ENCODE measurements at places on chromosomes 2 and 18.

- no peaks in the 10 kb centered on the region for H3K36me3 ChIP-seq
- no peak overlapping the region for H3K4me3 ChIP-seq
- no peak for DNase-seq
- H3K4me1 ChIP-seq, result peaks cover 10% of the 10 kb centered on the region
These were observed 7.6 kb downstream of the PIGN start for GRCh38 chr18:62179213-62179612.

DNA sequence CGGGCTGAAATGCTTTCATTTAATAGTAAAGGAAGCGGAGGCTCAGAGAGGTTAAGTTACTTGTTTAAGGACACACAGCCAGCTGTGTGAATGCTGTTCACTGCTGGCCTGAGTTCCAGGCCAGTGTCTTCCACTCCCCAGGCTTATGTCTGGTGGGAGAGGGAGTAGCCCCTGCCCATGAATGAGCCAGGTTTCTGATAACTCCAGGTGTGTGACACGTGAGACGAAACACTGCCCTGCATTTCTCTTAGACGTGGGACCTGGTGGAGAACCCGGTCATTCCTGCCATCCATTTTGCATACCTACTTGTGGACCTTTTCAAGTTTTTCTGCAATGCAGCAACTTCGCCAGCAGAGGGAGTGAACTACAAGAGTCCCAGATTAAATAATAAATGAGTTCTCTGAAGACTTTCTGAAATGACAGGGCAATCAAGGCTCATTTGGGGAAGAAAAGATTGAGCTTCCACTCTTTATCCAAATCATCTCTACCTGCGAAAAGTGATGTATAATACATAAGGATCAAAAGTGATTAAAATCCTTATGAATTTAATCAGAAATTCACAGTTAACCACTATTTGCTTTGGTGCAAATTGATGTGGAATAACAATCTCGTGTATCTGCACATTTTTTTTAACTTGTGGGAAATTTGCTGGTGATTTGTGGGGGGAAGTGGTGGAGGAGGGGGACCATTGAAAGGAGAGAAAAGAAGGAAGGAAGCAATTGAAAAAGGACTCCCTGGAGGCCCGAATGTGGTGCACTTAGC lies 79.4 kb upstream of the ASB18 start:
- H3K4me1 ChIP-seq, result no peaks in the 10 kb centered on the region
- H3K27ac ChIP-seq, result no peak overlapping the region
- H3K4me3 ChIP-seq, result no peak overlapping the region
- no peaks in the 10 kb centered on the region for H3K36me3 ChIP-seq
- no peak for DNase-seq
- peaks cover 6% of the 10 kb centered on the region for H3K27me3 ChIP-seq

DNA sequence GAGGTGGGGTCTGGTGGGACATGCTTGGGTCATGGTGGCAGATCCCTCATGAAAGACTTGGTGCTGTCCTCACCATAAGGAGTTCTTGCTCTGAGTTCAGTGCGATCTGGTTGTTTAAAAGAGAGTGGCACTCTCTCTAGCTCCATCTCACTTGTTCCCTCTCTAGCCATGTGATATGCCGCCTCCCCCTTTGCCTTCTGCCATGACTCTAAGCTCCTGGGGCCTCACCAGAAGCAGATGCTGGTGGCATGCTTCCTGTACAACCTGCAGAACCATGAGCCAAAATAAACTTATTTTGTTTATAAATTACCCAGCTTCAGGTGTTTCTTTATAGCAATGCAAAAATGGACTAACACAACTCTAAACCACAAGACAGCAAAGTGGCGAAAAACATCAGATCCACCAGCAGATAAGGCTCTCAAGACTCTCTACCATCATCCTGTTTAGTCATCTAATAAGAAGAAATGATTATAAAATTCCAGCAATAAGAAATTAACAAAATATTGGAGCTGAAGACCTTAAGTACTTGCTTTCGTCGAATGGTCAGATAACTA lies 75.5 kb downstream of the OLA1 start:
- no peaks in the 10 kb centered on the region for H3K27me3 ChIP-seq
- DNase-seq, result no peak
- H3K36me3 ChIP-seq, result peaks cover 59% of the 10 kb centered on the region
- peaks cover 12% of the 10 kb centered on the region for H3K4me1 ChIP-seq
- H3K4me3 ChIP-seq, result no peak overlapping the region
- H3K27ac ChIP-seq, result no peak overlapping the region

DNA sequence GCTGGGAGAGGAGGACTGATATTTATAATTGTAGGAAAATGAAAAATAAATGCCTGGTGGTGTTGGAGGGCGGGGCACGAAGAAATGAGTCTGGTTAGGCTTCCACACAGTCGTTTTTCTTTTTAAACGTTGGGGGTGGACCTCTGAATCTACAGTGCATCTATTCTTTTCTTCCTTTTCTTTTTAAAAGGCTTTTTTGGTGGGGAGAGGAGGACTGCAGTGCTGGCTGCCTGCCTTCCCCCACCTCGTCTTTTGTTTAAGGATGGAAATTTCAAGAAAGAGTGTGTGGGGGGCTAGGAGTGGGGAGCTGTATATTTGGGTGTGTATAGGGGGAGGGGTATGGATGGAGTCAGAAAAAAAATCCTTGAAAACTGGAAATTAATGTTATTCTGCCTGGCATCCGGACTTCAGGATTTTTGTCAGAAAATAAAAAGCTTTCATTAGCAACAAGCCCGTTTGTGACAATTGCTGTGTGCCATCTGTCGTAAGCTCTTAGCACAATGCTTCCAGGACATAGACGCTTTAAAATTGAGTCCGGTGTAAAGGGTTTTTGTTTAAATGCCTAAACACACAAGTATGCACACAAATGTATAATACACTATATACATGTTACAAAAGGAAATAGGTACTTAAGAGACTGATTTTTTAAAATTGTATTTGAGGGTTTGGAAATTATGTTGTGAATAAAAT lies 1.1 kb downstream of the MAP2 start:
- H3K27ac ChIP-seq, result no peak overlapping the region
- peak overlapping the region; percentile 30 for H3K4me3 ChIP-seq
- H3K27me3 ChIP-seq, result peaks cover 26% of the 10 kb centered on the region
- H3K36me3 ChIP-seq, result no peaks in the 10 kb centered on the region
- DNase-seq, result no peak
